ENCODE measurements at places on chromosomes 16 and 17.

- no peak for DNase-seq
Observed at GRCh38 chr17:61127960-61128359, 271.7 kb upstream of the TBX2 start.

DNA sequence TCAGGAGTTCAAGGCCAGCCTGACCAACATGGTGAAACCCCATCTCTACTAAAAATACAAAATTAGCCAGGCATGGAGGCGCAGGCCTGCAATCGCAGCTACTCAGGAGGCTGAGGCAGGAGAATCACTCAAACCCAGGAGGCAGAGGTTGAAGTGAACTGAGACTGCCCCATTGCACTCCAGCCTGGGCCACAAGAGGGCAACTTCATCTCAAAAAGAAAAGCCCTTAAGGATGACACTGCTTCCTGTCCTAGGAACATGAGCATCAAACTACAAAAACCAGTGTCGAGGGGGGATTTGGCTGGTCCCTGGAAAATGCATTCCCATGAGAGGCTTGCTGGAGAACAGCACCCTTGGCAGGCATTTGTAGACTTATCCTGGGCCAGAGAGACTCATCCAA, 449.5 kb upstream of the PSMD7 start:
- DNase-seq: no peak

- DNase-seq: no peak
Observed at GRCh38 chr16:68644715-68645493, at the start of gene CDH3. TSS of gene CDH3 (plus strand) at chr16:68645310. CDS start at chr16:68645380, 70 bp downstream.

DNA sequence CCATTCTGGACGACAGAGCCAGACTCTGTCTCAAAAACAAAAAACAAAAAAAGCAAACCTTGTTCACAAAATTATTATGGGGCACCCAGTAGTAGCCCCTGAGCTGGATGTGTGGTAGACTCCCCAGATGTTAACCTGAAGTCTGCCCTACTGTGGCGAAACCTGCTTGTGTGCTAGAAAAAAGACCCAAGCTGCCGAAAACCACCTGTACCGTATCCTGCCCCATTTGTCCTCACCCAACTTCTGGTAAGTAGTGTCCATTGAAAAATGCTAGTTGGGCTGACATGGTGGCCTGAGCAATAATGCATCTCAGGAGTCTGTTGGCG, 9.1 kb downstream of the RMI2 start:
- no peak for DNase-seq

- peak; percentile 61 for DNase-seq
Observed at GRCh38 chr16:23801378-23801777, 34.4 kb upstream of the PRKCB start.

- no peak for DNase-seq
Observed at GRCh38 chr16:86863609-86864008, 285.3 kb downstream of the FOXL1 start.

- DNase-seq: no peak
Observed at GRCh38 chr16:50463581-50464324, 84.4 kb upstream of the NKD1 start.

GRCh38 chr16:22098405-22099255, 6.3 kb downstream of the VWA3A start:
- no peak for DNase-seq

GRCh38 chr16:84080813-84081212, 35.9 kb downstream of the MBTPS1 start:
- no peak for DNase-seq

DNA sequence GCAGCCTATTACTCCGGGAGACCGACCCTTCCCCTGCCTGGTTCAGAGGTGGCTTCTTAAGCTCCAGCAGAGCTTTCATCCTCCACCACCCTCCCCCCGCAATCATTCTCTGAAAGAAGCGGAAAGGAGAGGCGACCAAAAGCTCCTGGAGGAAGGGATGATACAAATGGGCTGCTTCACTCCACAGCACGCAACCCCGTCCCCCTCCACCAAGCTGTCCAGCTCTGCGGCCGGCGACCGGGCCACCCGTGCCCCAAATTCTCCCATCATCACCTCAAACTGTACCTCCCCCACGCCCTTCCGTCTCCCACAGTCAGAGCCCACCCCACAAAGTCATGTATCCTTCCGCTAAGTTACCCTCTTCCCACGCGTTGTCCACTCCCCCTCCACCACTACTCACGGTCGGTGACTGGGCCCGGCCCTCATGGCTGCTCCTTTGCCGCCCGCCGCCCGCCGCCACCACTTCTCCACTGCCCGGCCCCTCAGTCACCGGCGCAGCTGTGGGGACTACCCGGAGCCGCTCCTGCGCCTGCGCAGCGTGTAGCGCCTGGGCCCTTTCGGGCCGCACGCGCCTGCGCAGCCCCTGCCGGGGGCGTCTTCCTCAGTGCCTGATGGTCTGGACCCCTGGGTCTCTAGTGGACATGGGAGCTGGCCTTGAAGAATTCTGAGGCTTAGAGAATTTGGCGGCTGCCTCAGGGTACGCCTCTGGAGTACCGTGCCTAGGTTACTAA, at the start of gene FAM222B:
Gene FAM222B, minus strand, starts transcription at position 509 of the 731 bp plus-strand sequence. CDS start 76,123 bp downstream, outside the sequence.
- DNase-seq: peak; percentile 60

GRCh38 chr17:78707016-78707415, 75.1 kb downstream of the CYTH1 start:
- no peak for DNase-seq

DNA sequence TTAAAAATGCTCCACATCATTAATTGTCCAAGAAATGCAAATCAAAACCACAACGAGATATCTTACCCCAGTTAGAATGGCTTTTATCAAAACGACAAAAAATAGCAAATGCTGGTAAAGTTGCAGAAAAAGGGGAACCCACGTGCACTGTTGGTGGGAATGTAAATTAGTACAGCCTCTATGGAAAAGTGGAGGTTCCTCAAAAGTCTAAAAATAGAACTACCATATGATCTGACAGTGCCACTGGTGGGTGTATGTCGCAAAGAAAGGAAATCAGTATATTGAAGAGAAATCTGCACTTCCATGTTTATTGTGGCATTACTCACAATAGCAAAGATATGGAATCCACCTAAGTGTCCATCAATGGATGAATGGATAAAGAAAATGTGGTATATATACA, 38.2 kb upstream of the ZFHX3 start:
- no peak for DNase-seq

GRCh38 chr17:55416000-55416399, 5.6 kb downstream of the MMD start:
- DNase-seq: no peak

DNA sequence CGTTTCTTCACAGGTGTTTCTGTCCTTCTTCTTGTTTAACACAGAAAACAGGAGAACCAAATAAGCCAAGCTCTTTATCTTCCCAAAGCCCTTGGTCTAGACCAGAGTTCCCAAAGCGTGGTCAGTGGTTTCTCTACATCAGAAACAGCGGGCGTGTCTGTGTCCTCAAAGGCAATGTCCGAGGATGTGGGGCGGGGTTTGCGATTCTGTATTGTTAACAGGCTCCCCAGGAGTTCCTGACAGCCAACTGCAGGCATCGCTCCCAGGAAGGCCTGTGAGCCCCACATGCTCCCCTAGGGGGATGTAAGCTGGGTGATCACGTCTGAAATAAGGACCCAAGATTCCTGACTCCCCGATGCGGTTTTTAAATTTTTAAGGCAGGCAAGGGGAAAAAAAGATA, 28.4 kb upstream of the SLC25A19 start:
- DNase-seq: no peak

- DNase-seq: no peak
Observed at GRCh38 chr17:29592850-29593551, at the start of gene ANKRD13B. TSS of gene ANKRD13B (plus strand) at chr17:29593132. CDS start at chr17:29593622, 490 bp downstream.

DNA sequence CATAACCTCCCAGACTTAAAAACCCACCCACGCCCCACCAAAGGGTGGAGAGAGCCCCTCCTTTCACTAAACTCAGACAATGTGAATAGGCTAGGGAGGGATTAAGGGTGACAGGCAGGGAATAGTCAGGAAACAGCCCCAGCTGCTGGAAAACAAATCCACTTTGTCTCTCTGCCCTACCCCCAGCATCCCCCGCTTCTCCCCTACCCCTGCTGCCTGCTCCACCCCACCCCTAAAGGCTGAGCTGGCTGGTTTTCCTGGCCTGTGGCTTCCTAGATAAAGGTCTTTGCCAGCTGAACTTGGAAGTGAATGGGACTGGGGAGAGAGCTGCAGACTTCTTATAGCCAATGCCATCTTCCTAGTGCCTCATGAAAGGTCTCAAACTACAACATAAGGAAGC, 15.0 kb downstream of the CAVIN1 start:
- DNase-seq: no peak
